ENCODE measurements at places on chromosomes 4 and X.

- no peak for DNase-seq
Observed at GRCh38 chr4:155094201-155094820, 114.1 kb upstream of the NPY2R start.

DNA sequence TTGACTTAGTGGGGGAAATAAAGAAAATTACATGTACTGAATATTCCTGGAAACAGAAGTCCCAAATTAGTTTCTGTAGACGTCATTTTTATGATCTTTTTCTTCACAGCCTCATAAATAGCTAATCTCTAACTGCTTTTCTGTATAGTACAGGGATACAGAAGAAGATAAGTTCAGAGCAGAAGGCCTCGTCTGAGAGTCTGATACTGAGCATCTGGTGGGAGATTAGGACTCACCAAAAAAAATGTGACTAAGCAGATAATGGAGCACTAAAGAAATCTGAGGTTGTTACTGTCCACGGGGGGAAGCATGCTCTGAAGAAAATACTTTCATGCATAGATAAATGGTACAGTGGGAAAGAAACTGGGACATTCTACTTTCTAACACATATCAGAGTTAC is 115.3 kb upstream of the TRPC5 start:
- no peak for DNase-seq

DNA sequence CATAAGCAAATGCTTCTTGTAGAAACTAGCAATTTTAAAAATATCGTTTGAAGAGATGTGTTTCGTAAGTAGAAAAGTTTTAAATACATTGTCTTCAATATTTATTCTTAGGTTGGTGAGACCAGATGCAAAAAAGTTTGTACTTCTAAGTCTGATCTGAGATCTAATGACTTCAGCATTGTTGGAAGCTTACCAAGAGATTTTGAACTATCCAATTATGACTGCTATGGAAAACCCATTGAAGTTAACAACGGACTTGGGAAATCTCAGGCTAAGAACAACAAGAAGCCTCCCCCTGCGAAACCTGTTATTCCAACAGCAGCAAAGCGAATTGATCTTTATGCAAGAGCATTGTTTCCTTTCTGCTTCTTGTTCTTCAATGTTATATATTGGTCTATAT is 50.2 kb upstream of the GRIA2 start:
- DNase-seq: no peak

DNA sequence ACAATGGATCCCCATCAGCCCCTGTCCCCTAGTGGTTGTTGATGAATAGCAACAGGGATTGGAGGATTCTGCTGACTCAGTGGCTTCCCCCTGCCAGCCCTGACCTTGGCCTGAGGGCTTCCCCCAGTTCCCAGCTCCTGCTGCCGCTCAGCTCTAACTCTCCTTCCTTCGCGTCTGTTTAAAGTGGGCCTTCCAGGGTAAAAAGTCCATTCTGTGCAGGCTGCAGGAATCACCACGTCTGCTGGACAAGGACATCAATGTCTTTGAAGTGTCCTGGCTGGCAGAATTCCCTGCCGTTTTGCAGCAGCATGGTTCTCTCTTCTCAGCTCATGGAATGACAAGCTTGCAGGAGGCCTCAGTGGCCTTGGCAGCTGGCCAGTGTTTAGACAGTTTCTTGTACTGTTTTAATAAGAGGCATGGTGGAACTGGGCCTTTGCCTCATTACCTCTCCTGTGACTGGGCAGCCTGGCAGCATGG is 152.5 kb upstream of the STX18 start:
- no peak for DNase-seq

GRCh38 chr4:874056-874455 is 48.1 kb upstream of the CPLX1 start:
- DNase-seq: no peak

- DNase-seq: no peak
Observed at GRCh38 chrX:33204889-33205288, 6.5 kb downstream of the DMD start.

- DNase-seq: no peak
Observed at GRCh38 chr4:10085828-10086505, 30.6 kb downstream of the WDR1 start.

GRCh38 chr4:40931841-40932240 is 182.1 kb downstream of the NSUN7 start:
- DNase-seq: no peak

DNA sequence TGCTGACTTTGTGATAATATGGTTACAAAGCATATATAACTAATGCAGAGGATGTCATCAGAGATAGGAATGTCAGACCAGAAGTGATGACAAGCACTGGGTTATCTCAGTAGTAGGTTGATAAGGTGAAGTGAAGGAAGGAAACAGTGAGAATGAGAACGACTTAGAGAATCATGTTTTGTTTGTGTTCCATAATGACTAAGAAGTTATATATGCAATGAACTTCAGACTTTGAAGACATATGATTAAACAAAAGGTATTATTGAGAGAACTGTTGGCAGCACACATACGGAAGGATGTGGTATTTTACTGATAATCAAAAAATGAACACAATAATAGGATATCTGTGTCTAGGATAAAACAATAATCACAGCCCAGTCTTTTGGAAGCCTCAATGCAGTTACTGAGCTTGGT is 18.3 kb upstream of the HHIP start:
- no peak for DNase-seq

- no peak for DNase-seq
Observed at GRCh38 chr4:183430317-183430993, 14.0 kb upstream of the CDKN2AIP start.

DNA sequence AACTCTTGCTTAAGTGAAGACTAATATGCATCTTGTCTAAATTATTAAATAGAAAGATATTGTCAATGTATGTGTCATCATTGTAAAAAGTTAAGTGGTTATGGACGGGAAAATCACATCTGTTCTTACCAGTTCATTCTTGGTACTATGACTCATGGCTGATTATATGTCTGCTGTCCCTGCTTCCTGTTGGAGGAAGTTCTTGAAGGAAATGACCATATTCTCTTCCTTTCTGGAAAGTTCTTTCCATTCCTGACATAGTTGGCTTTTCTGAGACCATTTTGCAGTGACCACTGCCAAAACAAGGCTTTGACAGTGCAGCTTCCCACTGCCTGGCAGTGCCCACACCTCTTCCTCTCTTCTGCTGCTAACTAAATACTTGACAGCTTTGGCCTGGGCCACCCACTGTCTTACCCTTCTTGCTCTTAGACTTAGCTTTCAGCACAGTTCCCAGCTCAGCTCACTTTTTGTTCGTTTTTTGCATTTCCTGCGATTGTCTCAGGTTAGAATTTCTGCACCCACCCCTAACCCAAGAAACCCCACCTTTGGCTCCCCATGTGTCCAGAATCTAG is 13.2 kb upstream of the CLDN24 start:
- no peak for DNase-seq

GRCh38 chr4:163042306-163042705 is 124.4 kb downstream of the NAF1 start:
- no peak for DNase-seq

DNA sequence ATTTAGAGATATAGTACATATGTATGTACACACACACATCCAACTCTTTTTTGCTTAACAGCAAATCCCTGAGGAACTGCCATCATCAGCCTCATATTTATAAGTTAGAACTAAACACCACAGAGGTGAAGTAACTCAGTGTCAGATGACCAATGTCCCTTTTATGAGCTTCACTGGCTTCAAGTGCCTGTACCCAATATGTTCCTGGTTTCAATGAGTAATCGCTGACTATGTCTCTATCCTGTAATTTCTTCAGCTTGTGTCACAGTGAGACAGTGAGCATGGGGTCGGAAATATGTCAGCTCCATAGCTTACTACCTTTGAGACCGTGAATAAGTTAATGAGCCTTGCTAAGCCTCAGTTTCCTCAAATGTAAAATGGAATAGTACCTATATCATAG is 136.2 kb upstream of the RASGEF1B start:
- no peak for DNase-seq

DNA sequence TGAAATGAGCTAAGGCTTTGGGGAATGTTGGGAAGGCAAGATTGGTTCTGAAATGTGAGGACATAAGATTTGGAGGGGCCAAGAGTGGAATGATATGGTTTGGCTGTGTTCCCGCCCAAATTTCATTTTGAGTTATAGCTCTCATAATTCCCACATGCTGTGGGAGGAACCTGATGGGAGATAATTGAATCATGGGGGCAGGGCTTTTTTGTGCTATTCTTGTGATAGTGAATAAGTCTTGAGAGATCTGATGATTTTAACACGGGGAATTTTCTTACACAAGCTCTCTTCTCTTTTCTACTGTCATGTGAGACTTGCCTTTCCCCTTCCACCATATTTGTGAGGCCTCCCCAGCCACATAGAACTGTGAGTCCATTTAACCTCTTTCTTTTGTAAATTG is 157.6 kb upstream of the C1QTNF7 start:
- DNase-seq: no peak

DNA sequence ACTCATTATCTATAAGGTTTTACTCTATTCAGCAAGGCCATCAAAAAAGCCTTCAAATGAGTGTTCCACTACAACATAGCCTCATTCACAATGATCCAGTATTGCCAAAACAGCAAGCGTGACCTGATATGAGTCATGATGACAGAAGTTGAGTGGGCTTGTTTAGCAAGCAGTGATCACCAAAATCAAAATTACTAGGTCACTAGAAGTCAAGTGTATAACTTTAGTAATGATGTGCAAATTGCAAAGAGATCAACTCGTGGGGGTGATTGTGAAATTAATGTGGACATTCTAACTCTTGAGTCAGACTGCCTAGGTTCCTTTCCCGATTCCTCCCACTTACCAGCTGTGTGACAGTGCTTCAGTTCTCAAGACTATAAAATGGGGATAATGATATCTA is 124.5 kb downstream of the CHM start:
- DNase-seq: no peak

DNA sequence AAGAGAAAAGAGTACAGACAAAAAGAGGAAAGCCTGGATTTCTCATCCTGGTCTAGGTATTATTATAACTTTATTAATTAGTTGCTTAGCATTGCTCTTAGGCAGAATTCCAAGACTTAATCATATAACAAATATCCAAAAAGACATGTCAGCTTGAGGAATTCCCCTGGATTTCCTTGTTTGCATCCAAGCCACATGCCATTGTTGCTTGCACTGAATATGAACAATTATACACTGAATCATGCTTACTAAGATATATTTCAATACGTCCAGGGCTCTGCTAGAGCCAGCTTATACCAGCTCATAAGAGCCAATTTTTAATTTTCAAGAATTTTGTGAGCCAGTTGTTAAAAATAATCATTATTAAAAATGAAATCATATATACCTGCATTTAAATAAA is 5.5 kb upstream of the TLR10 start:
- no peak for DNase-seq

DNA sequence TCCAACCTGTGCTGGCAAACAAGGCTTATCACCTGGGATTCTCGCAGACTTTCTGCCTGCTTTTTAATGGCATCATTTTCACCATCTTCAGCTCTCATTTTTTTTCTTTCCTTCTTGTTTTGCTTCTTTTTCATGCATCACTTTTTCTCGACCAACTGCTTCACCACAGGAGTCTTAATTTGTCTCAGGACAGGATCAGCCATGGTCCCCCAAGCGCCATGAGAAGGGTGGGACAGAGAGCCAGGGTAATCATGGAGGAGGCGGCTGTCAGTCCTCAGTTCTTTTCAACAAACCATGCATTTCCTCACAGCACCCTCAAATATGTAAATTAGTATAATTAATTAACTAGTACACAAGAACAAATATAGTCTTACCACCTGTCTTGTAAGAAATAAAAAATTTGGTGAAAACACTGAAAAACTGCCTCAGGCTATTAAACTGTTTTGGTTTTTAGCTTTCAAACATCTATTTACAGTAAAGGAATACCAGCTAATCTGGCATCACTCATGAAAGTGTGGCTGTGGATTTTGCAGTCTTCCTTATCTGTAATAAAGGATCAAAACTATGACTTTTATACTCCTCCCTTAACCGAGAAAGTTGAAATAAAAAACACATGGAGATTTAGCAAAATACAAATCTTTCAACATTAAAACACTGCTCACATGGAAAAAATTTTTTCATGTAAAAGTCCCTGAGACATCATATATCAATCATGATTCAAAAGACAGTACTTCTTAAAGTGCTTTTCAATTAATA is 19.1 kb downstream of the EIF4E start:
- DNase-seq: no peak

DNA sequence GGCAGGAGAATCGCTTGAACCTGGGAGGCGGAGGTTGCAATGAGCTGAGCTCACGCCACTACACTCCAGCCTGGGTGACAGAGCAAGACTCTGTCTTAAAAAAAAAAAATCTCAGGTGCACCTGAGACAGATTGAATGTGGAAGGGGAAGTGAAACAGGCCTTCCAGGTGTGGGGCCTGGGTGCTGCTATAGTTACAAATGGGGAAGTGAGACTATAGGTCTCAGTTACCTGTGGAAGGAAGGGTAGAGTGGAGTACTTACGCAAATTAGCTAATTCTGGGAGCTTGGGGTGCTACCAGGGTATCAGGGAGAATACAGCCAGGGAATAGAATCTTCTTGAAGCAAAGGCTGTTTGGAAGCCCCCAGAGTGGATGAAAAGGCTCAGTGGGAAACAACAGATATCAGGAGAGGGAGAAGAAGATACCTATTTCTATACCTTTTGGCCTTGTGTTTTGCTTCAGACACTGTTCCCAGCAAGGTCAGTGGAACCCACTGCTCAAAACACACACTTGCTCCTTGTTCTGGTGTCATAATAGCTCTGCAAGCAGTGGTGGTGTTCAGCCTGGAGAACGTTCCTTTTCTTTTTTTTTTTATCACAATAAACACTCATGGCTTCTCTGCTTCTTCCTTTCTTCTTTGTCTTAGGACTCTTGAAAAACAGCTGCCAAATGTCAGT is 7.0 kb downstream of the CD38 start:
- no peak for DNase-seq

DNA sequence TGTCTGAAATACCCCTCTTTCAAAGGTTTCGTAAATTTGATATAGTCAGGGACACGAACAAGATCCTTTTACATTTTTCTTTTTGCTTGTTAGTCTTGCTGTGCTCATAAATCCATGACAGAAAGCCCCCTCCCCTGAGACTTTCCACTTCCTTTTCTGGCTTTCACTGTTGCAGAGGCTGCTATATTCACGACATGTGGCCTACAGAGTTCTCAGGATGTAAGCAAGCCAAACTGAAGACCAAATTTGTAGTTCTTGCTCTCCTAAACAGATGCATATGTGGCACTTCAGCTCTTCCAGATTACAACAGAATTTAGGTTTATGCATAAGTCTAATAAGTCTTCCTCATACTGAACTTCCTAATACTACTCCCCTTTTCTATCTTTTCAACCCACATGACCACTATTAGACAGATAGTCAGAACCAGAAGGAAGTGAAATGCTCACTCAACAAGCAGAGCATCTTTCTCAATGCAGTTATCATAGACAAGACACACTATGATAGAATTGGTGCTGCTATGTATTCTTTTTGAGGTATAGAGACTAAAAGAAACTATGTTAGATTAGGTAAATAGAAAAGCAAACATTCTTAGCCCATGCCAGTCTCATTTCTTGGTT is 15.0 kb downstream of the BTK start:
- no peak for DNase-seq

- DNase-seq: no peak
Observed at GRCh38 chr4:26874110-26874509, 13.5 kb downstream of the STIM2 start.

DNA sequence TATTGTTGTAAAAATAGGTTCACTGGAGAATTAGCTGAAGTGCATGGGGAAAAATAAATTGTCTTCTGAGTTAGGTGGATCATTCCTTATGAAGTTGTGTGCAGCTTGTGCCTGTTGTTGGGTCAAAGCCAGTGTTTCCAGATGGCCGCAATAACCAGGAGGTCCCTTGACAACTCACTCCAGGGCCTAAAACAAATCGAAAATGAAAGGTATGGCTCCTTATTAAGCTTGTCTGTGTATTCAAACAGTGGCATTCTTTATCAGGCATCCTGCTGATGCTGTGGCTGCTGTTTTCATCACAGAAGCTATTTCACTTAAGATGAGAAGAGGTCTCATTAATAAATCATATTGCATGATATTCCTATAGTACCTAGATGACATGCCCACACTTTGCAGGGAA is 80.2 kb downstream of the GRIA2 start:
- no peak for DNase-seq

All from cortex of kidney (tissue), 1 donor.